Hematopoietic multipotent progenitor cell (in vitro differentiated cells): ENCODE measurements at places on chromosomes 5 and 9.

- no peak for DNase-seq
These were observed 116.6 kb downstream of the FAM170A start for GRCh38 chr5:119745976-119746375.

DNA sequence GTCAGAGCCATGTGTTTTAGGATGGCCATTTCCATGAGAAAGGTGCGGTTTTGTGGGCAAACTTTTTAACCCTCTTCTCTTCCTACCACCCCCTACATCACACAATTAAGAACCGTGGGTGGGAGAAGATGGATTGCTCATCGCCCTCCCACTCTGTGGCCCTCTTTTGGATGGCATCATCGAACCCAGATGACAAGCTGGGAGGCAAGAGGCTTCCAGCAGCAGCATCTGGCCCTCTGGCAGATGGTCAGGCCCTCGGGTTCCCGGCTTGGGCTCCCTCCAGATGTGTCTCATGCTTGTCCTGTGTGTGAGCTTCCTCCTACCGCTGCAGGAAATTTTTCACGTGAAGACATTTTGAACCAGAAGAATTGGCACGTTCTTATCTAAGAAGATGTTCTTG lies 199.9 kb downstream of the EBF1 start:
- no peak for DNase-seq

DNA sequence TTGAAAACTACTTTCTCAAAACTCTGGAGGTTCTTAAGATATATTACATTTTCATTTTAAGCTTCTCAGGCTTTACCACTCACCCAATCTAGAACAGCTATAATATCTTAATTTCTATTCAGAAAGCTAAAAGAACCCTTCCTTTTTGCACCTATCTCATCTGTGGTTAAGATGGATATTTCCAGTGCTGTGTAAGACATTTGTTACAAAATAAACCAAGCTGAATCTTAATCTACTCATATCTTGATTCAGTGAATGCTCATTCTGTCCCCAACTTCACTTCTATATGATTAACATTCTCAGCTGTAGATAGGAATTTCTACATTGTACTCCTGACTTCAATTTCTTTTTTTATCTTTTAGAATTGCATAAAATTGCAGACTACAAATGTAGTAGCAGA lies 15.0 kb downstream of the ABHD17B start:
- DNase-seq: no peak

- no peak for DNase-seq
These were observed 99.1 kb downstream of the ADAMTS6 start for GRCh38 chr5:65382582-65382981.

DNA sequence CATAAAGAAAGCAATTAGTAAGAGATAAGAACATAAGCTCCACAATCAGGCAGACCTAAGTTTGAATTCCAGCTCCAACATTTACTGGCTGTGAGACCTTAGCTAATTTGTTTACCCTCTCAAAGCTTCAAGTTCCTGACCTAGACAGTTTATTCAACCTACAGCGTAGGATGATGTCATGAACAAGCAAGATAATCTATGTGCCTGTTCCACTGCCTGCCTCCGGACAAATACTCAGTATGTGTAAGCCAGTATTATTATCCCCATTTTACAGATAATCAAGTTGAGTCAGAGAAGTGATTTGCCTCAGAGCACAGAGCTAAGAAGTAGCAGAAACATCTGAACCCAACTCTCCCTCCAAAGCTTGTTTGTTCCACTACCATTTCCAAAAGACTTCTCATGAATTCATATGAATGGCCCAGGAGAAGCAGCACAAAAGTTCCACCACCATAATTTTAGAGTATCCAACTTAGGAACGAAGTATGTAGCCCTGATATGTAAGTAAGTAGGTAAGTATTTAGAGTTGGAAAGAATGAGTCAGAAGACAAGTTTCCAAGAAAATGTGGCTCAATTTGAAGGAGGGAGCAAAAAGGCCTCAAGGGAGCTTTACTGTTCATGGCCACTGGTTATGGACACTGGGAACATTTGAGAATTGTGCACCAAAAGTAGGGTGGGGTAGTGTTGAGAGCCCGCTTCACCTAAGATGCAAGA lies 398.2 kb downstream of the NFIB start:
- DNase-seq: no peak

- DNase-seq: no peak
These were observed 96.2 kb downstream of the CCDC192 start for GRCh38 chr5:127799293-127799905.

GRCh38 chr5:169089343-169089742 lies 211.6 kb downstream of the SLIT3 start:
- no peak for DNase-seq

GRCh38 chr9:134559013-134559412 lies 82.6 kb upstream of the COL5A1 start:
- peak; percentile 50 for DNase-seq

- peak; percentile 84 for DNase-seq
These were observed 98.7 kb downstream of the RAPGEF6 start for GRCh38 chr5:131536211-131536826.

DNA sequence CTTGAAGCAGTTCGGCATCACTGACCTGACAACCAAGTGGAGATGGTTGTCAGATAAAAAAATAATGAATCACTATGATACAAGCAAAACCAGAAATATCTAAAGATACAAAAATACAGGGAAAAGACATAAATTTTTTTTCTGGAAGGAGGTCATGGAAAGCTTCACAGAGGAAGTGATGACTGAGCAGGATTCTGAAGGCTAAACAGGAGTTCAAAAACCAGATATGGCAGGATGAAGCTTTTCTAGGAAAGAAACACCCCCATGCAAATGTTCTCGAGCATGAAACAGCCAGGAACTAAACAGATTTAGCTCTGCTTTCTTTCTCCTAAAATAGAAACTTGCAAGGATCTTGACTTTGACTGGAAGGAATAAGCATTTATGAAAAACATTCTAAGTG lies 60.7 kb upstream of the IFNE start:
- no peak for DNase-seq

GRCh38 chr5:17402289-17403121 lies 95.5 kb upstream of the TAF11L2 start:
- no peak for DNase-seq
